NCI-H1105 (cell line): ENCODE measurements at places on chromosomes 16 and 17.

DNA sequence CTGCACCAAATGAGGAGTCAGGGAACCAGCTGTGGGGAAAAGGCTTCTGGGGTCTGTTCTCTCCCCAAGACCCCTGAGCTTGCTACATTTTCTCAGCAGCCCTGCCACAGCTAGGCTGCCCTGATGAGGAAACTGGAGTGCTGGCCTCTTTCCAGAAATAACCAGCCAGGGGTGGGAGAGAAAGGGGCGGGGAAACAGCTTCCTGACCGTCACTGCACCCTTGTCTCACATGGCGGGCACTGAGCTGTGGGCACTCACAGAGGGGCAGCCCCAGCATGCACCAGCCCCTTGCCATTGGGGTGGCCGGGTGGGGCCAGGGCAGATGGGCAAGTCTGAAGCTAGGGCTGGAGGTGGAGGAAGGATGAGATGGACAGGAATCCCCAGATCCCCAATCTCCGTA is 2.9 kb downstream of the SRL start:
- no peak for DNase-seq

- DNase-seq, result no peak
Measured at GRCh38 chr16:68086336-68086841, 1.2 kb downstream of the NFATC3 start.

DNA sequence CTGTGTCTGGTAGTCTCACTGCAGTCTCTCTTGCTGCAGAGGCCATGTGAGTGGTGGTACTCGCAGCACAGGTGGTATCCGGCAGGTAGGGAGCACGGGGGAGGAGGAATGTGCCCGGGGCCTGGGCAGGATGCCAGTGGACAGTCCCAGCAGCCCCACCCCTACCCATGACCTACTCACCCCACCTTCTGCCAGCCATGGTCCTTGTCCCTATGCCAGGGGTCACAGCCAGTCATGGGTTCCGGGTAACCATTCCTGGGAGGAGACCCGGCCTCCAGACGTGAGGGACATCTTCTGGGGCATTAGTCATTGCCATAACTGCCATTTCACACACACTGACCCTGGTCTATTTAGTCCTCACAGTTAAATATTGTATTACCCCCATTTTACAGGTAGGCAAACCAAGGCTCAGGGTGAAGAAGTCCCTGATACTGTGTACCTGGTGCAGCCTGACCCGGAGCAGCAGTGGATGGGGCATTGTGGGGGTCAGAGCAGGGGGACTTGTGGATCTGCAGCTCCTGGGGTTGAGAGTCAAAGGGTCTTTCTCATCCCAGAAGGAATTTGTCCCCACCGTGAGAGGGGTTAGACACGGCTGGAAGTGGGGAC is 58.8 kb upstream of the TAC4 start:
- no peak for DNase-seq

DNA sequence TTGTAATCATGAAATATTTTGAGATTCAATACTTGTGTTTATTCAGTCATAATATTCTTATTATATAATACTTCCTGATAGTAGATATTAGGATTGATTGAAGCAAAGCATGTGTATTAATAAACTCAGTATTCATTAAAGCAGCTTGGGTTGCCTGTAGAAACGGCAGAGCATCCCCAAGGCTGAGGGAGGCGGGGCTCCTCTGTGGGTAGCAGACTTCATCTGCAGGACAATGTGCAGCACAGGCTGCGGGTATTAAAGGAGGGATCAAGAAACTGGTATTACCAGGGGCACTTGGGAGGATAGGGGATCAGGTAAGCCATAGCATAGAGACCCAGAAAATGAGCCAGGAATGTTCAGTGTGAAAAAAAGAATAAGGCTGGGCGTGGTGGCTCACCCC is 213.6 kb downstream of the PRKCA start:
- DNase-seq, result no peak

- no peak for DNase-seq
Measured at GRCh38 chr16:802914-803753, 2.6 kb upstream of the GNG13 start.

GRCh38 chr17:58313815-58314705 is 14.5 kb downstream of the TSPOAP1 start:
- no peak for DNase-seq

DNA sequence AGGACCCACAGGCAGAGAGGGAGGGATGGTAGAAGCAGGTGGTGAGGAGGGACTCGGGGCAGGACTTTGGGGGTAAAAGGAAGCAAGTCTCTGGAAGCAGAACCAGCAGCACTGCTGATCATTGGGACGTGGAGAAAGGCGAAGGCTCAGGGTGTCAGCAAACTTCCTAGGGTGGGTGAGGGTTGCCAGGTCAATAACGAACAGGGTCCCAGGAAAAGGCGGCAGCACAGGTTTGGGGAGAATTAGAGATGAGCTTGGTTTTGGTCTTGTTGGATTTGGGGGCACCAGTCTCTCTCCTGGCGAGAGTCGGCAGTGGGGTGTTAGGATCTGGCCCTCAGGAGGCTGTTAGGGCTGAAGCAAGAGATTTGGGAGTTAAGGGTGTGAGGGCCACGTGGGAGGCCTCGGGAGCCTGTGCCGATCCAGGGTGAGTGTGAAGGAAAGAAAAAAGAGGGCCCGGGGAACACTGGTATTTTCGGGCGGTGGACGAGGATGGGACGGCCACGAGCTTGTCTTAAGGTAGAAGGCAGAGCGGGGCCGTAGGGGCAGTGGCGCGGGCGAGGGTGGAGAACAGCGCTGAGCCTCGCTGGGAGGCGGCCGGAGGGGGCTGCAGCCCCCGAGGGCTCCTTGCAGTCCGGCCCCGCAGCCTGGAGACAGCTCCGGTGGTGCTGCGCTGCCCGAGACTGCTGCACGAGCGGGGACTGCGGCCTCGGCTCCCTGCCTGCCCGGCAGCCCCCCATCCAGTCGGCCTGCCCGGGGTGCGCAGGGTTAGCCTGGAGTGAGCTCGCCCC is 765 bp upstream of the ADORA2B start:
- DNase-seq, result no peak

- DNase-seq, result no peak
Measured at GRCh38 chr17:78226759-78227454, 4.5 kb upstream of the TMEM235 start.

DNA sequence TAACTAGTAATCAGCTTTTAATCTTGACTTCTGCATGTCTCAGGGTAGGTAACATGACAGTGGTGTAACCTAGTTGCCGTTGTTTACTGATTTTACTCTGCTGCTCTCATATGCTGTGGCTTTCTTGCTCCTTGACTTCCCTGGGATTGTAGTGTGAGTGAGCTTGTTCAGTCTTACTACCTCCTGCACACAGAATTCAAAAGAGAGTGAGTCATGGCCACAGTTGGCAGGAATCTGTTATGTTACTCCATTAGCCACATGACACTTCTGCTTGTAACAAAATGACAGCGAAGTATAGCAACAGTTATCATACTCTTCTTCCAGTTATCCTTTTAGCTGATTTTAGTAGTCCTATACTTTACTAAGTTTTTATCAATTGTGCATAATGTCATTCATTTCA is 18.8 kb downstream of the TNRC6A start:
- no peak for DNase-seq

DNA sequence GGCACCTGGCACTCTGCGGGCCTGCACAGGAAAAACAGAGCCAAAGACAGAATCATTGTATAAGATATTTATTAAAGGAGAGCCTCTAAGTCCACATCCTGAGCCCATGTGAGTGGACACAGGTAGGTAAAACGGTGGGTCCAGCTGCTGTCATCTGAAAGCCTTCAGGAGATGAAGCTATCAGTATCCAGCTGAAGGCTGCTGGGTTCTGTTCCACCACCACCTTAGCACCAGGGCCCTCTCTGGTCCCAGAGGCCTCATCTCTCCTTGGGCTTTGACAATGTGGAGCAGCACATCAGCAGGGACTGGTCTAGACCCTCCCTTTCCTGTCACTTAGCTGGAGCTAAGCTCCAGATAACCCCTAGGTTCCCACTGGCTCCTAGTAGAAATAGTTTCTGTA is 7.3 kb downstream of the TMEM106A start:
- no peak for DNase-seq

DNA sequence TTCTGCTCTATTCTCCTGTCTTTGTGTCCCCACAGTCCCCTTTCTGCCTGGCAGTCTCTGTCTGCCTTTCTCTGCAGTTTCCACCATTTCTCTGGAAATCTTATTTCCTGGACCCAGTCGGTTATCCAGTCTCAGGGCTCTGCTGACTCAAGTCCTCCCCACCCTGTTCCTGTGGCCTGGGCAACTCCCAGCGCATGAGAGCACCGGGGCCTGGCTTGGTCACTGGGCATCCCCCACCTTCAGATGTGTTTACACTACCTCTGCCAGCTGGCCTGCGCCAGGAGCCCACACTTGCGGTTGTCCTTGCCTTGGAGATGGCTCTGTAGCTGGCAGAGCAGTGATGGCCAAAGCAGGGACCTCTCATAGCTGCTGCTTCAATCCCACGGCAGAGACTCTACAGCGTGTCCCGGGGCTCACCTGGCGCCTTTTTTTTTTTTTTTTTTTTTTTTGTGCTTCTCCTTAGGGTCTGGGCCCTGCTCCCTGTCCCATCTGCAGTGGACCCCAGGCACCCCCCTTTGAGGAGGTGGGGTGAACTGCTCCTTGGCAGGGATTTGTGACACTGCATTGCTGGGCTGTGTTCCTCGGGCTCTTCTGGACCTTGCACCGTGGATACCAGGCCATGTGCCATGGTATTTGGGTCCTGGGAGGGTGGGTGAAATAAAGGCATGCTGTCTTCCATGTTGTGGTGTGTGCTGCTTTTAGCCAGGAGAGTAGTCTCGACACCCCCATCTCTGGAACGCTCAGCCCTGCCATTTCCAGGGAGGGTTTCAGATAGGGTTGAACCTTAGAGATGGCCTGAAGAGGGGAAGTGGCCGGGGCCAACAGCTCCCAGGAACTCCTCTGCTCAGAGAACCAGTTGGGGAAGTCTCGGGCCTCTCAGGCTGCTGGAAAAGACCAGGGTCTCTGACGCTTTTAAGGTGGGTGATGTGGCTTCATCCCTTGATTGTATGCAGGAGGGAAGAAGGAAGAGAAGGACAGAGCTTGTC is 17.5 kb downstream of the GUCY2D start:
- no peak for DNase-seq

- peak; percentile 58 for DNase-seq
Measured at GRCh38 chr17:35119370-35120165, at the start of gene RAD51D. TSS of gene RAD51D (minus strand) at chr17:35119860. CDS start at chr17:35119613, 247 bp downstream.

DNA sequence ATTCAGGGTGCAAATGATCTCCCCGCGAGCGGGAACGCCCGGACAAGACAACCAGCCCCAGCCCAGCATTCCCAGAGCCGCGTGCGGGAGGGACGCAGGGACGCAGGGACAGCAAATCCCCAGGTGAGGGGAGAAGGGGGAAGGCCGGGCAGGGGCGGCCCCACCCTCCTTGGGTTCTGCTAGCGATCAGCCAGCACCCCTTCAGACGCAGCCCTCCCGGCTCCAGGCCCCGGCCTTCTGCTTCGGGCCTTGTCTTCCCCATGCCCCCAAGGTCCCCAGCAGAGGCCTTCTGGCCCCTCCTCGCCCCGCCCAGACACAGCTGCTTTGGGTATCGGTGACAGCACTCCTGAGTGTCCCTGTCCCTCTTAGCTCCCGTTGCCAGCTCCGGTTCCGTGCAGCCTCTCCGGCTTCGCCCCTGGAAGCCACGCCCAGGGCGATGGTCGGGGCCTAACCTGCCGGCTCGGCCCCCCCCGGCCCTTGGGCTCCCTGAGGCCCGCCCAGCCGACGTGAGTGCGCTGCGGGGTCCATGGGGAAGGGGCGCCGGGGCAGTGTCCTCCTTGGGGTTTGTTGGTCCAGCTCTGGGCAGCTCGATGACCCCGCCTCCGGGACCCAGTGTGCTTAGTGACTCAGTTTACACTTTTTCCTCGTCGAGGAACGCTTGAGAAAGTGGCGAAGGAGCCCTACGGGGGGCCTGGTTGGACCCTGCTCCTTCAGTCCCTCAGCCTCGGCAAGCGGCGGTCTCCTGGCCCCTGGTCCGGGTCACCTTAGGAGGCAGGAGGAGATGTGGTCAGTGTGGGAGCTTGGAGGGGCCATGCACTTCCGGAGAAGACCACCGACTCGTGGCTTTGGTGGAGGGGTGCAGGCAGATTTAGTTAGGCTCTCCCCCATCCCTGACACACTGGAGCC is 50.5 kb upstream of the AMZ2 start:
- peak; percentile 11 for DNase-seq

- DNase-seq, result no peak
Measured at GRCh38 chr16:4272114-4272956, 488 bp downstream of the TFAP4 start.

GRCh38 chr16:53111078-53111791 is 56.4 kb downstream of the CHD9 start:
- no peak for DNase-seq

DNA sequence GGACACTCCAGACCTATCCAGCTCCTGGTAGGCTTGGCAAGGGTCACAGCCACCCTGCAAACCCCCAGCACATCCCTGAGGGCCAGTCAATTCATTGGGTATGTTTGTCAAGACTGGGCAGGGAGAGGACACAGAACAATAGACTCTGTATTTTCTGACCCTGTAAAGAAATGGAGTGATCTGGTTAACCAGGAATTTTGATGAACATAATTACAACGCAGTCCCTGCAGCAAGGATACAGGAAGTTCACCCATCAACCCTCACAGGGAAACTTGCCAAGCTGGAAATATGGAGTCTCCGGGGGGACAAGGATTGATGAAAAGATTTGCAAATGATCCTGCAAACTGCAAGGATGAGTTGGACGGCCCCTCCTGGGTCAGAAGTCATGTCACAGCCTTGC is 126.1 kb upstream of the RCVRN start:
- no peak for DNase-seq

DNA sequence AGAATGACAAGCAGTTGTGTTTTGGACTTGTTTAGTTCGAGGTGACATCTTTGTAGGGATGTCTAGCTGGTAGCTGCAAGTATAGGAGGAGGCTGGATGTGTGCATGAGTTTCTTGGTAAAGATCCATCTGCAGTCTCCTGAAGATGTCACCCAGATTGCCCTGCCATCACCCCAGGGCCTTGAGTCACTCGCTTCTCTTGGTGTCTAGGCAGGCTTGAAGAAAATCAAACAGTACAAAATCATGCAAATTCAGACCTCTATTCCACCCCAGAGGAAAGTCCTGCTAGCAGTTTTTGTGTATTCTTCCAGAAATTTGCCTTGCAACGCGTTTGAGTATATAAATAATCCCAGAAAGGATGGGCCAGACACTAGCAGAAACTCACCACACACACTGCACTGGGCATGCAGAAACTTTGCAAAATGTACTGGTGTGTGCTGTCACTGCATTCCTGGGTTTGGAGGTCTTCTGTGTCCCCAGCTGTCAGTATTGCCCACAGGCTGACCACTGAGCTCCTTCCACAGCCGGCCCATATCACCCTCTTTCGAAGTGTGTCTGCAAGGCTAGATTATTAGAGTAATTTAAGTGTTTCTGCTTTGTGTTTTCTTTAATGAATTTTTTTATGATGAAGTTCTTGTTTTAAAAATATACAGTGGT is 51.5 kb downstream of the TENT4B start:
- no peak for DNase-seq

GRCh38 chr17:40516581-40517285 is 15.3 kb upstream of the TNS4 start:
- no peak for DNase-seq

- DNase-seq, result peak; percentile 19
Measured at GRCh38 chr17:80646328-80646727, 101.7 kb downstream of the RPTOR start.
